ENCODE measurements at places on chromosomes 7 and 10. TPM values are rescaled to one million over a fixed set of nuclear protein-coding genes. Genes with fewer than 3 reads are reported as not detected.

Gene MBL2
- 1.1 TPM for total RNA-seq

Gene HOXA2
- total RNA-seq, result 0.36 TPM

DNA sequence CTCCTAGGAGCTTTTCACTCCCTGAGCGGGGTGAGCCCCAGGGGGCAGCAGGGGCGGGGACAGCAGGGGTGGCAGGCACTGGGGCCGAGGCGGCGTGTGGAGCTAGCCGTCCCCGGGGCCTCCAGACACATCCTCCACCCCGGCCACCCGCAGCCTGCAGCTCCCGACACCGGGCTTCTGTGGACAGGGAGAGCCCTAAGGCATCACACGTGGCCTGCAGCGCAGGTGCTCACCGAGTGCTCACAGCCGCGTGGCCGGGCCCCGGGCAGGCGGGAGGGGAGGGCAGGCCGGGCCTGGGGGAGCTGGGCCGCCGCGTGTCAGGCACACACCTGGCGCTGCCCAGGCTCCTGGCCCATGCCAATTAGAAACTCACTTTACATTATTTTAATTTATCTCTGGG lies 51.4 kb downstream of the MICALL2 start:
- peaks cover 41% of the 10 kb centered on the region for H3K27me3 ChIP-seq
- H3K4me3 ChIP-seq, result no peak overlapping the region
- no peak for DNase-seq
- no peak overlapping the region for H3K27ac ChIP-seq
- no peaks in the 10 kb centered on the region for H3K36me3 ChIP-seq

- H3K36me3 ChIP-seq, result no peaks in the 10 kb centered on the region
- peaks cover 39% of the 10 kb centered on the region for H3K27me3 ChIP-seq
- no peak overlapping the region for H3K27ac ChIP-seq
- peaks cover 13% of the 10 kb centered on the region for H3K4me1 ChIP-seq
Observed at GRCh38 chr10:97774811-97775294, 3.1 kb upstream of the SFRP5 start.

- DNase-seq, result no peak
- no peaks in the 10 kb centered on the region for H3K4me1 ChIP-seq
- no peak overlapping the region for H3K27ac ChIP-seq
- no peaks in the 10 kb centered on the region for H3K27me3 ChIP-seq
Observed at GRCh38 chr10:31075434-31075833, 43.8 kb upstream of the ZNF438 start.

GRCh38 chr10:131402771-131403650 lies 91.5 kb upstream of the TCERG1L start:
- H3K36me3 ChIP-seq, result no peaks in the 10 kb centered on the region
- no peak overlapping the region for H3K4me3 ChIP-seq
- no peaks in the 10 kb centered on the region for H3K27me3 ChIP-seq
- H3K27ac ChIP-seq, result no peak overlapping the region

- no peaks in the 10 kb centered on the region for H3K36me3 ChIP-seq
- H3K4me1 ChIP-seq, result peaks cover 20% of the 10 kb centered on the region
- H3K27me3 ChIP-seq, result no peaks in the 10 kb centered on the region
- H3K4me3 ChIP-seq, result no peak overlapping the region
- peak; percentile 81 for DNase-seq
- peak overlapping the region; percentile 93 for H3K27ac ChIP-seq
Observed at GRCh38 chr7:21617916-21618390, 75.1 kb downstream of the DNAH11 start.

Measured in hepatocyte (in vitro differentiated cells).